ENCODE measurements at places on chromosomes 5 and 9.

- DNase-seq = no peak
Observed at GRCh38 chr5:27769748-27770402, 731.5 kb upstream of the CDH9 start.

- DNase-seq = no peak
Observed at GRCh38 chr9:37931592-37931991, 27.7 kb upstream of the SLC25A51 start.

DNA sequence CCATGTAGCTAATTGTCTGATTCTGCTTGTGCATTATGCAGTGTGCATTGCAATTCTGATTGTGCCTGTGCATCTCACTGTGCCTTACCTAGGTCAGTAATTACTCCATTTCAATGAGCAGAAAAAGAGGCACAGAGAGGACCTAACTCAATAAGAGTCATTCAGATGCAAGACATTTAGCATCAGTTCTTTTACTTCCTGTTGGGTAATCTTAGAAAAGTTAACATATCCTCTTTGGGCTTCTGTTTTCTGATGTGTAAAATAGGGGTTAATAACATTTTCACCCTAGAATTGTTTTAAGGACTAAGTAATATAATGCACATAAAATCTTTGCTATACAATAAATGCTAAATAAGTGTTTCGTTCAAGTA, 7.0 kb upstream of the DCTN4 start:
- no peak for DNase-seq

- no peak for DNase-seq
Observed at GRCh38 chr9:90018688-90019087, 413.9 kb downstream of the GADD45G start.

DNA sequence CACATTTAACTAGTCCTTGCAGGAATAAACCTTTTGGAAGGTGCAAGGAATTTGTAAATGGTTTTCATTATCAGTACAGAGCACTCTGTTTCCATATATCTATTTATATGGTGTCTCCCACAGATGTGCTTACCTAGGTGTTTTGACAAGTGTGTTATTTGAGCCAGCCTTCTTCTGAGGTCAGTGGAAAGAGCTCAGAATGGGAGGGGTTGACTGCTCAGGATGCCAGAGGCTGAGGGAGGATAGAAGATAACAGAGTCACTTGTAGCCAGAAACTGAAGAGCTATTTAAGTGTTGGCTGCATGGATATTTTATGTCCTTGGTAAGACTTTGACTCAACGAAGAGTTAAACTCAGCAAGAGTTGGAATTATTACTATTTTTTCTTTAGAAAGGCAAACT, 5.0 kb downstream of the CMYA5 start:
- DNase-seq = no peak

- no peak for DNase-seq
Observed at GRCh38 chr5:112412346-112412745, 6.7 kb downstream of the EPB41L4A start.

- DNase-seq = no peak
Observed at GRCh38 chr5:17132444-17133083, 84.9 kb upstream of the BASP1 start.

- DNase-seq = no peak
Observed at GRCh38 chr5:157106630-157107461, 2.0 kb downstream of the HAVCR2 start.

GRCh38 chr5:98705841-98706240, 67.6 kb upstream of the RGMB start:
- DNase-seq = no peak

GRCh38 chr5:160061770-160062169, 52.8 kb downstream of the TTC1 start:
- DNase-seq = no peak

DNA sequence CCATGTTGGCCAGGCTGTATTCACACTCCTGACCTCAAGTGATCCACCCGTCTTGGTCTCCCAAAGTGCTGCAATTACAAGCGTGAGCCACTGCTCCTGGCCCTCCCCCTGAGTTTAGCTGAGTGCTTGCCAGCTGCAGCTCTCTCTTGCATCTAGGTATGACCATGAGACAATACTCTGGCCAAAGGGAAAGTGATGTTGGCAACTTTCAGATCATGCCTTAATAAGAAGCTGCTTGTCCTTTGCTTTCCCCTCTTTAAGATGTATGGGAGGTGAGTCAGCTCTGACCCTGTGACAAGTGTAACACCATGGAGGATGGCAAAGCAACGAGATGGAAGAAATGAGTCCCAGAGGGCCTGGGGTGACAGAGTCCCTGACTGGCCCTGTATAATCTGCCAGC, 18.7 kb upstream of the DCAF12 start:
- no peak for DNase-seq

GRCh38 chr5:163950248-163950647, 444.8 kb downstream of the MAT2B start:
- DNase-seq = no peak

GRCh38 chr9:107918749-107919148, 429.2 kb upstream of the KLF4 start:
- DNase-seq = no peak

- DNase-seq = no peak
Observed at GRCh38 chr5:110736753-110737152, 2.1 kb upstream of the SLC25A46 start.

DNA sequence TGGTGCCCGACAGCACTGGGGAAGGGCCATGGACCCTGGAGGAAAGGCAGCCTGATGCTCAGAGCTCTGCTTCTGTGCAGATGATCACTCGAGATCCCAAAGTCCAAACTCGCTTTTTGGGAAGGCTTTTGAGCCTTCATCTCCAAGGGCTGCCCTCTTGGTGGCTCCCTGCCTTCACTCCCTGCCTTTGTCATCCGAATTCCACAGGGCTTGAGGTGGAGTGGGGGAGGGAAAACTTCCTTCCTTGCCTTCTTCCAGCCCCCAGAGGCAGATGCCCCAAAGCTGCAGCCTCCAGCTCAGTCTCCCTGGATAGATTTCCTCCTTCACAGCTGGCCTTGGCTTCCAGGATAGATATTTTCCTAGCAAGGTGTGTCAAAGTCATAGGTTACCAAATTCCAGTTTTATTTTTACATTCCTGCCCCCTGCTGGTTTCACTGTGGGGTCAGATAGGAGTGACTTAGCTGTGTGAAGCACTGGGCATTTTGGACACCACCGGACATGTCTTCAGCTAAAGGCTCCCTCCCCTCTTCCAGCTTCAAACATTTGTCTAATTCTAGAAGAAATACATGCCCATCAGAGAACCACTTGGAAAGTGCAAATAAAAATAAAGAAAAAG, 268.2 kb downstream of the HSPA4 start:
- no peak for DNase-seq

GRCh38 chr9:36102742-36103495, 33.6 kb upstream of the GLIPR2 start:
- DNase-seq = peak; percentile 72

- no peak for DNase-seq
Observed at GRCh38 chr5:124764992-124765611, 18.7 kb upstream of the ZNF608 start.

DNA sequence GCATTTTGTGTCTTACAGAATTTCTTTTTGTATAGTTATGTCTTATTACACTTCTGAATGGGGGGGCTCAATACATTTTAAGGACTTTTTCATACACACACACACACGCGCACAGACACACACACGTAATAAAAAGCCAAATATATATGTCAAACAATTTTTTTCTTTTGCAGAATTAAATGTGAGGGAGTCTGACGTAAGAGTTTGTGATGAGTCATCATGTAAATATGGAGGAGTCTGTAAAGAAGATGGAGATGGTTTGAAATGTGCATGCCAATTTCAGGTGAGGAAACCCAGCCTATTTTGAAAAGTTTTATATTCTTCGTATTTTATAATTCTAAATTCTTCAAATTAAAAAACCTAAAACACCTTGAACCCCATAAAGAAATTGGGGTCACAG, 25.6 kb downstream of the TMEFF1 start:
- DNase-seq = no peak

- no peak for DNase-seq
Observed at GRCh38 chr5:92552206-92553160, 1028.5 kb downstream of the NR2F1-AS1 start.

DNA sequence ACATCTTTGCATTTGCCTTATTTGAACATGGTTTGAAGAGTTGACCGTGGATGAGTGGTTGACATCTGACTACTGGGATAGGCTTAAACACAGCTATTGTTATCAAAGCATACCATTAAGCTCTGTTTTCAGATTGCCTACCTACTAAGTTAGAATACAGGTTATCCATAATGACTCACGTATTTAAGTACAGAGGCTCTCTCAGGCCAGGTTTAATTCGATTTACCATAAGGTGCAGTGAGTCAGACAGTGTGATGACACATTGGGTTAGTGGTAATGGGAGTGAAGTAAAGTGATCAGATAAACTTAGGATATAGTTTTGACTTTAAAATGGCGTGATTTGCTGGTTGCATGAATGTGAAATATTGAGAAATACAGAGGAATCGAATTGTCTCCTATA, 732.0 kb upstream of the CTNND2 start:
- no peak for DNase-seq

DNA sequence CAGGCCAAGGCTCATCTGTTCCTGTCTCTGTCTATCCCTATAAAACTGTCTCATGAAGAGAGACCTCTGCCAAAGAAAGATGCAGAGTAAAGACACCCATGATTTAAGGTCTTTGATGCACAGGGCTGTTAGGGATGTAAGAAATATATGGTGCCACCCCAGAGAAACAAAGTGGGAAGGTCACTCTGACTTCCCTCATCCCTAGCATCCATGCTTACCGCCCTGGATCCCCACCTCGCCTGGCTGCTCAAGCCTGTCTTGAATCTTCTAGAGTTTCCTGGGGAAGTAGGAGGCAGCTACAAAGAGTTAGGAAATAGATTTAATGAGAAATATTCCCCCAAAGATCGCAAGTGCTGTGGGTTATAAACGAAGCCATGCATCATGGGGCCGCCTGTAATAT, 349.2 kb downstream of the SLIT3 start:
- DNase-seq = no peak

GRCh38 chr5:41621420-41621819, 111.0 kb upstream of the PLCXD3 start:
- DNase-seq = no peak

GRCh38 chr5:60232036-60232795, 338.7 kb upstream of the PDE4D start:
- no peak for DNase-seq

DNA sequence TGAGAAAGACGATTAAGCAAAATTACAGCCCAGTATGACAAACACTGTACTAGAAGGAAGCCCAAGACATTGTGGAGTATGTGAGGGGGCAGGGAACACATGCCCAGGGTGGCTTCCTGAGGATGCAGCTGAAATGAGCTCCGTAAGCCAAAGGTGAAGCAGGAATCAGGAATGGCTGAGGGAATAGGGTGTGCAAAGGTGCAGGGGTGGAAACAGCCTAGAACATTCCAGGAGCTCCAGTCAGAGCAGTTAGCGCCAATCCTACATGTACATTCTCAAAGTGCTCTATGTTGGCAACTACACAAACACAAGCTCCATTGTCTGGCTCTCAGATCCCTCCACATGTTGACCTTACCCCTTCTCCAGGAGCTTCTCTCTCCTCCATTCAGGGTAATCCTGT, 257.9 kb downstream of the MAN2A1 start:
- no peak for DNase-seq

DNA sequence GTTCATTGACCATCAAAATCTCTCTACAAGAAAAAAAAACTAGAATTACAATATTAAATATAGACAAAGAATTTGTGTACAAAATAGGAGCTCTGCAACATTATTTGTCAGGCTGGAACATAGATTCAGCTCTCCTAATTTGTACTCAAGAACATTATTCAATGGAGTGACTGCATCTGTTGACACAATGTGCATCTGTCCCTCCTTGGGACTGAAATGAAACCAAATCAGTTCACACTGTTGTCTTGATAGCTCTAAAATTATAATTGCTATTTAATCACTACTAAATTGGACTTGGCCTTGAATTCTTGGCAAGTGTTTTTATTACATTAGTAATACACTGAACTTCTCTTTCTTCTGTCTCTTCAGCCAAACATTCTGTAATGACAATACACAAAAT, 47.7 kb downstream of the FTMT start:
- no peak for DNase-seq

DNA sequence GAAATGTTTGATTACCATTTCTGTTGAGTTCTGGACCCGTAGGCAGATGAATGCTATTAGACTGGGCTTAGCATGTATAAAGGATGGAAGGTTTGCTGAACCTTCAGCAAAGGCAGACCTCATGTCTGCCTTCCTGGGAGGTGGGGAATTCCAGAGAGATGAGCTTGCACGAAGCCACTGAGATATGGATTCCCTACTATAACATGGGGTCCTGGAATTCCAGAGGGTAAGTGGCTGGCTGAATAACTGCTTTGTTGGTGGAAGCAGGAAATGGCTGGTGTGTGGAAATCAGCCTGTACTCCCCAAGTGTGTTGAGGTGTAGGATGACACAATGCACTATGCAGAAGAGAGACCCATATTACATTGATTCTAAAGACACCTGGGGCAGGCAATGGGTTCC, 526.4 kb downstream of the CTNND2 start:
- DNase-seq = no peak

DNA sequence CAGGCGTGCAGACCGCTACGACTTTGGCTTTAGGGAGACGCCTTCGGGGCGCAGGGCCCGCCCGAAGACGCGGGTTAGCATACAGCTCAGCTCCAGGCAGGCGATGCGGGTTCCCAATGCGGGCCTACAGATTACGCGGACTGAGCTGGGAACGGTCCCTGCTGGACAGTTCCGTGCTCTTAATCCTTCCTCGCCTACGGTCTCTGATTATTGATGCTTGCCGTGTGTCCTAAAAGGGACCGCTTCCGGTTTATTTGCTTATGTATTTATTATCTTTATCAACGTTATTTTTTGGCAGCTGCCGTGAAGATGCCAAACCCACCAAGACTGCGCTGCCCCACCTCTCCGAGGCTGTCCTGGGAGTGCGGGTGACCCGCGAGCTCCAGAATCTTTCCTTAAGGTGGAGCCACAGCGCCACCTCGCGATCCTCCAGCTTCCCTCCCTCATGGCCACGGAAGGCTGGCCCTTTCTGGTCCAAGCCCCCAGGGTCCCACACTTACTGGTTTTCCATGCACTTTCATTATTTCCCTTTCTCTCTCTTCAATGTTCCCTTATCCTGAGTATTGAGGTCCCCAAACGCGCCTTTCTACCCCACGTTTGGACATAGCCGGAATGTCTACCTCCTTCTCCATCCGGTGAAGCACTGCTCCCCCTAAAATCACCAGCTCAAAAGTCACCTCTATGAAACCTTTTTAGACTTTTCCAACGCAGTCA, 7.0 kb upstream of the EBF1 start:
- no peak for DNase-seq

- no peak for DNase-seq
Observed at GRCh38 chr9:35273591-35273990, 111.8 kb downstream of the UNC13B start.

GRCh38 chr5:80854583-80854982, 105.6 kb upstream of the RASGRF2 start:
- DNase-seq = no peak

Measured in stimulated activated CD4-positive, alpha-beta T cell treated with anti-CD3 and anti-CD28 coated beads, TNF-alpha, amount 100 ng/mL, for 1 hour (primary cell).